ENCODE measurements at places on chromosomes 4 and X. TPM values are rescaled to one million over a fixed set of nuclear protein-coding genes. Genes with fewer than 3 reads are reported as not detected.
A peak's percentile ranks its signal among the peaks of the same experiment; 100 is the strongest.

GRCh38 chrX:13346646-13347045 lies 26.8 kb upstream of the ATXN3L start:
- no peak for DNase-seq

DNA sequence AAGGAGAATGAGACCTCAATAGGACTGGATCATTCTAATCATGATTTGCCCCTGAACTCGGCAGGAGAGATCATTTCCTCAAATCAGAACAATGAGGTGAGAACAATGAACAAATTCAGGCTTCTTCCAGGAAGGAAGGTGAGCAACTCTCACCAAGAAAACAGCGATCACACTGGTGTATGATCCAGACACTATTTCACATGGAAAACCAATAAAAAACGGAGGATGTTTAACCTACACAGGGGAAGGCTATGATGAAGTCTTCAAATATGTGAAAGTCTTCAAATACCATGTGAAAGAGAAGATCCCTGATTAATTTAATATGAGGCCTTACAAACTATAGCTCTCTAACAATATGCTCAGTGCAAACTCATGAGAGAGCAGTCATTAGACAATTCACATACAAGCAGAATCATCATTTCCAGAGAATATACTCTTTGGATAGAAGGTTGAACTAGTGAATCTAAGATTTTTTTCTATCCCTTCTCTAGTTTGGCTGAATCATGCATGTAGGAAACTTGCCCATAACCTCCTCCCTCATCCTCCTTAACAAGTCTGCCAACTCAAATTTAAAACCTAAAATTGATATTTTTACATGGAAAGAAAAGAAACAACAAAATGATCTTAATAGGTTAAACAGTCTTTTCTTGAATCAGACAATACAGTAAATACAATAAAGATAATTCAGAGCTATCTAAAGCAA lies 122.5 kb downstream of the ADAMTS3 start:
- no peak for DNase-seq

GRCh38 chr4:167555338-167556022 lies 321.2 kb upstream of the SPOCK3 start:
- DNase-seq, result no peak

DNA sequence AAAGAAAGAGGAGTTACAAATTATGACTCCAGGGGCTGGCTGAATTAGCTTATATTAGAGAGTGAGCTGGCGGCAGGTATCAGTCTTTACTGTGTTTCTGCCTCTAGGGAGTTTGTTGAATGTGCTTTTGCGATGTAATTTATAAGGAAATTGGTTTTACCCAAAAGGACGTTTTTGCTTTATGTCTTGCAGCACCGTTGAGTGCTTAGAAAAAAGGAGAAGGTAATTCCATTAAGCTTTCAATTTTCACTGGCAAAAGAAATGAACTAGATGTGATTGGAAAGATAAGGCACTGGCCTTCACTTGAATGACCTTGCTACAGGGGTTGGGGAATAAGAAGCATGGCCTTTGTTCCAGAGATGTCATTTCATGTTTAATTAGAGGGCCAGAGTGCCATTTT lies 74.9 kb upstream of the CBR4 start:
- no peak for DNase-seq

DNA sequence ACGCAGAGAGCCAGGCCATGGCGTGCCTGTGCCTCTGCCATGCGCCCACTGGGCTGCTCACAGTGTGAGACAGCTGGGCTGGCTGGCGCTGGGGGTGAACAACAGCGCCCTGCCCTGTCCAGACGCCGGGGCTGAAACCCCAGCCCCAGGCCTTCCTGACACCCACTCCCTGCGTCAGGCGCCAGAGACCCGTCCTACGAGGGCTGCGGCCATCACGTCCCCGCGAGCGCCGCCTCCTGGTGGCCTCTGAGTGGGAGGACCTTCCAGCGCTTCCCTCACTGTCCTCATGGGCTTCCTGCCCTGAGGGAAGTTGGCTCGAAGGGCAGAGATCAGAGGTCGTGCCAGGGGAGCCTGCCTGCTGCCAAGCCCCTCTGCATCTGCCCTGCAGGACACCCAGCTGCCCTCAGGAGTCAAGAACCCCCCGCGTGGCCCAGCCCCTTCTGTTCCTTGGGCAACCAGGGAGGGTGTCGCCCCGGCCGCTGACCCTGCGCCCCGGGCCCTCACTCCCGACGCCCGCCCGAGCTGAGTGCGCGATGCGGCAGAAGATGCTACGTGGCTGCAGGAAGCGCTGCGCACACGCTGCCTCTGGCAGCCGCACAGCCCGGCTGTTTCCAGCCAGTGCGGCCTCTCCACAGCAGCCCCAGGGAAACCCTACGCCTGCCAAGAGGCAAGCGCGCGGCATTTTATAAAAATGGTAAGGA lies 16.2 kb downstream of the NELFA start:
- DNase-seq, result no peak

DNA sequence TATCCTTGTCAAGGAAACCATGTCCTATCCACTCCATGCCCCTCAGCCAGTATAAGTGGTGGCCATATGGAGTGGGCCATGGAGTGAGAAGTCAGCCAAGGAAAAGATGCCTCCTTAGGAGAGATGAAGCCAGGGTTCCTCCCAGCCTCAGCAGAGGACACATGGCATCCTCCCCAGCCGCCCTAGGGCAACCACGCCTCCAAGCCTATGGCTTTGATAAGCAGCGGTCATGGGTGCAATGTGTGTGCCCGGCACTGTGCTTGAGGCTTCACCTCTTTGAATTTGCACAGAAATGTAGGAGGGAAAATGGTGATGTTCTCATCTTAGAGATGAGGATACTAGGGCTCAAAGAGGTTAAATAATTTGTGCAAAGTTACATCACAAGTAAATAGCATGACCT lies 34.6 kb upstream of the TBC1D14 start:
- DNase-seq, result no peak

- DNase-seq, result no peak
These were observed 40.6 kb downstream of the MRPL1 start for GRCh38 chr4:77903186-77903585.

DNA sequence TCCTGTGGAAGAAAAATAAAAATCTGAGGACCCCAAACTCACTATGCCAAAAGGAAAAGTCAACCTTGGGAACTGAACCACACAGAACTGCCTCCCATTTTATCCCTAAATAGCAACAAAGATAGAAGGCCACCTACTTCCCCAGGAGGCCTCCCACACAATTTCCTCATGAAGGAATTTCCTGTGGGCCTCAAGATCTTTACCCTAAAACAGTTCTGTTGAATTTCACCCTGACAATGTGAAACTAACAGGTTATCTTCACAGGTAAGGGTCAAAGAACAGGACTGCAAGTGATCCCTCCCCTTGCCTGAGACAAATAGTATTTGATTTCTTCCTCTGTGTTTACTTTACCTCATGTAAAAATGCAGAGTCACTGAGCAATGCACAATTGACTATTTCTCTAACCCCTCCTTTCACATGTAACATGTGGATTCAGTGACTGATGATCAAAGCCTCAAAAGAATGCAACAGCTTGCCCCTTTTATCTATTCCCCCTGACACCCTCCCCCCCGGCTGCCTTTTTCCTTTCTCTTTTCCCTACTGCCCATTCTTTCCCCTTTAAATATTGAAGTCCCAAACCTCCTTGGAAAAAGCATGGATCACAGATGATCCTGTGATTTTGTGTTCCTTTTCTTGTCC lies 33.3 kb downstream of the MEPE start:
- no peak for DNase-seq

- DNase-seq, result no peak
These were observed 700 bp downstream of the SLC26A1 start for GRCh38 chr4:992297-993110.

DNA sequence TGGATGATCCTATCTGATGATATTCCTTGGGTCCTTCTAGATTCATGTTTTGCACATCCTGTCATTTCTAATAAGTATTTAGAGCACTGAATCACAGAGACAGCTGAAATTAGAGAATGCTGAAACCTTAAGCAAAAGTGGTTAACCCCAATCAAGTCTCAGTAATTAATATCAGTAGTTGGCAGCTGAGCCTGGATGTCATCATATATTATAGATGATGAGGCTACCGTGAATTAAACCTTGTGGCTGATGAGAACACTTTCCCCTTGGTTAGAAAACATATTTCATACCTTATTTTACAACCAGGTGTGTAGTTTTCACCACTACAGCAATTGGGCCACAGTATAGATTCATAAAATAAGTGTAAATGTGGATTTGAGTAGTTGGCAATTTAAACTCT lies 499.0 kb downstream of the PDGFC start:
- DNase-seq, result no peak

DNA sequence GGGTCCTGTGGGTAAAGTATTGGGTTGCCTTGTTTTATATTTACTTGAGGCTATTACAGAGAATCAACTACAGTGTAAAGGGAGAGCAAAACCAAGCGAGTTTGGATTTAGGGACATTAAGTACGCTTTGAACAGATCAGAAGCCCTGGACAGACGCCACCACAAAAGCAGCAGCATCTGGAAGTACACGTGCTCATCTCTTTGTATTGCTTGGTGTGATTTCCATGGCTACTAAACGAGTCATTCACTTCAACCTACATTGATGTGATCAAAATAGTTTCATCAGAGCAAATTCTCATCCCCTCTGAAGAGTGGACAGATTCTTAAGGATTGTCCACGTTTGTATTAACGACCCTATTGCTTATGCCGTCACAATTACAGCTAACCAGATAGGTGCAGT lies 85.1 kb downstream of the SORBS2 start:
- no peak for DNase-seq

GRCh38 chr4:77817304-77818072 lies 1.7 kb downstream of the CNOT6L start:
- peak; percentile 69 for DNase-seq

GRCh38 chr4:137572647-137573046 lies 40.4 kb upstream of the PCDH18 start:
- no peak for DNase-seq

- DNase-seq, result no peak
These were observed 620 bp downstream of the CXCL10 start for GRCh38 chr4:76022677-76023076.

- DNase-seq, result no peak
These were observed 13.2 kb upstream of the MMAA start for GRCh38 chr4:145605941-145606340.

GRCh38 chrX:34350561-34351335 lies 218.6 kb upstream of the FAM47A start:
- DNase-seq, result no peak

DNA sequence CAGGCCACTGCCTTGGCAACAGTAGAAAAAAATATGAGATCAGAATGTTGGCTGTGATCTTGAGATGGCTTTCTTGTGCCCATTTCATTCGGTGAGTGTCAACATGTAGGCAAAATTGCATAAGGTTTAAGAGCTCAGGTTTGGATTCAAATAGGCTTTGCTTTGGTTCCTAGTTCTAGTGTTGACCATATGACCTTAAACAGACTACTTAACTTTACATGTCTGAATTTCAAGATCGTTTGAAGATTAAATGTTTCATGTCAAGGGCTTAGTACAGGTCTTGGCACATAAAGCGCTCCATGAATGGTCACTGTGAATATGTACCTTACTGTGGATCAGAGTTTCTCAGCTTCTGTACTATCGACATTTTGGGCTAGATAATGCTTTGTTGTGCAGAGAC lies 204.2 kb downstream of the MGST2 start:
- no peak for DNase-seq

GRCh38 chrX:111875881-111876280 lies at the start of gene TRPC5OS:
Gene TRPC5OS (plus strand): TSS chrX:111876181. CDS start chrX:111901850, 25,669 bp downstream.
- no peak for DNase-seq

DNA sequence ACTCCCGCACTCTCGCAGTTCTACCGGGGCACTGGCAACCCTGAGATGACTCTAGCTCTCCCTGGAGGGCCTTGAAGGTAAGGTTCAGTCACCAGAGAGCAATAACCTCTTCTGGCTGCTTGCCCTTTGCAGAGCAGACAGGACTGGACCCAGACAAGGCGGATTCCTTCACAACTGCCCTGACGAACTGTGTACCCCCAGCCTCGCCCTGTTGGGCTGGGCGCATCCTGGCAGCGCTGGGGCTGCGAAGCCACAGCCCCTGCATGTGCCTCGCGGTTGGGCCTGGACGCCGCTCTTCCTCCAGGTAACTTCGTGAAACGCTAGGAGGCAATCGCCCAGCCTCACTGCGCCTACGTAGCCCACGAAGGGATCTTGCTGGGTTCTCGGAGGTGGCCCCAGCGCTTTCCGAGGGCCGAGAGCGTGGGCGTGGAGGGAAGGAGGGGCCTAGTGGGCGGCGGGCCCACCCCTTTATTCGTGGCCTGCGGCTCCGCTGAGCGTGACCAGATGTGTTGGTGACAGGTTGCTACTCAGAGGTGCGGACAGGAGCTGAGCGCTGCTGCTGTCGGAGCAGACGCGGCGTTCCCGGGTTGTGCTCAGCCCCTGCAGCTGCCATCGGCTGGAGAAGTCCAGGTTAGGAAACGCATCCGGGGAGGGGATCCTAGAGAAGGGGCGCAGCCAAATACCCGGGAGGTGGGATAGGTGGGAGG lies 1.9 kb upstream of the MAMLD1 start:
- DNase-seq, result peak; percentile 75

DNA sequence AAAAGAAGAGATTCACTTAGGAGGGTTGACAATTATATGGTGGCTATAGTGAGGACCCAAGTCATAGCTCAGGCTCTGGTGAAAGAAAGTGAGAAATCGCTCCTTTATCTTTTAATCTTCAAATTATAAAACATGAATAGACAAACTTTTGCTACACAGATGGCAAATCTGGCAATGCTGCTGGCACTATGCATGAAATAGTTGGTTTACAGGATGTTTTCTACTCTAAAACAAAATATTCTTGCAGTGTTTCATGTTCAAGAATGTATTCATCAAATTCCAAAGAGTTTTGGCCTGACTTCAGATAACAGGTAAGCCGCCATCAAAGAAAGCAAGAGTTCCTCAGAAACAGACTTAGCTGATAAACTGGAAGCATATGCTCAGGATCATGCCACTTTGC lies 801.2 kb downstream of the C4orf33 start:
- no peak for DNase-seq

- peak; percentile 72 for DNase-seq
These were observed at the start of gene STK32B for GRCh38 chr4:5051278-5052203. Gene STK32B (plus strand): TSS chr4:5051480.

- DNase-seq, result no peak
These were observed 324.8 kb upstream of the INTU start for GRCh38 chr4:127307996-127308395.

GRCh38 chr4:153433754-153434105 lies 32.4 kb upstream of the TMEM131L start:
- DNase-seq, result no peak

NPNT gene
- 0.12 TPM for total RNA-seq

SMIM43 gene
- not detected for total RNA-seq

MSX1 gene
- total RNA-seq, result not detected

CENPVL1 gene
- total RNA-seq, result not detected

XG gene
- not detected for total RNA-seq

TRIML2 gene
- total RNA-seq, result not detected

MYOZ2 gene
- total RNA-seq, result not detected

TCEAL9 gene
- total RNA-seq, result 0.37 TPM

XAGE1A gene
- total RNA-seq, result not detected

All from activated CD4-positive, alpha-beta T cell treated with anti-CD3 and anti-CD28 coated beads, Interleukin-2, amount 10 ng/mL, durations not matched to agents 24 days and 14 days (primary cell).